Cardiac septum (tissue), 1 donor: ENCODE measurements at places on chromosomes 1 and 21. TPM values are rescaled to one million over a fixed set of nuclear protein-coding genes. Genes with fewer than 3 reads are reported as not detected.

DNA sequence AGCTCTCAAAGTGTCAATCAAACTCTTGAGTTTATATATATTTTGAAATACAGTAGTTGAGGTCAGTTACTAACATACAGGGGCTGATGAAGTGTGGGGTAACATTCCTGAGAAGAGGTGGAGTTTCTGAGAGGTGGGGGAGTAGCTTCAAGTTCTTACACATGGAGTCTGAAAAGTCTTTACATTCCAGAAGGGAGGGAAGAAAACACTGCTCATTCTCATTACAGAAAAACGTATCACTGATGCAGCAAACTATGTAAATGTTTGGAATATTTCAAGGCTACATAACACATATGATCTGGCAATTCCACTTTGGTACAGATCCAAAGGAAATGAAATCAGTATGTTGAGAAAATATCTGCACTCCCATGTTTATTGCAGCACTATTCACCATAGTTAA is 1065.8 kb upstream of the B3GALT2 start:
- DNase-seq = no peak

- no peak for DNase-seq
These were observed 23.9 kb downstream of the RAB3B start for GRCh38 chr1:51966559-51966958.

GRCh38 chr1:74586253-74586897 is 74.0 kb upstream of the LRRC53 start:
- no peak for DNase-seq

DNA sequence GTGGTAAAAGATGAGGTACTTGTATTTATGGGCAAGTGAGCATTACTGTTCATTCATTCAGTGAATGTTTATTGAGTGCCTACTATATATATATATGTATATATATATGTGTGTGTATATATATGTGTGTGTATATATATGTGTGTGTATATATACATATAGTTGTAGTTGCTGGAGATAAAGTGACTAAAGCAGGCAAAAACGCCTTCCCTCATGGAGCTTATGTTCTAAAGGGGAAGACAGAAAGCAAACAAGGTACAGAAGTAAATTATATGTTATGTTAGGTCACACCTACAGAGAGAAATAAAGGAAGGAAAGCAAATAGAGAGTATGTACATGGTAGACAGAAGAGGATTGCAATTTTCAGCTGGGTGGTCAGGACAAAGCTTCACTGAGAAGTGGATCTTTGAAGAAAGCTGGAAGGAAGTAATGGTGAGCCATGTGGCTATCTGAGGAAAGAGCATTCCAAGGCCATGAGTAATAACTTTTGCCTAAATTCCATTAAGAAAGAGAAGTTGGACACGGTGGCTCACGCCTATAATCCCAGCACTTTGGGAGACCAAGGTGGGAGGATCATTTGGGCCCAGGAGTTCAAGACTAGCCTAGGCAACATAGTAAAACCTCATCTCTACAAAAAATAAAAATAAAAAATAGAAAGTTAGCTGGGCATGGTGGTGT is 33.5 kb upstream of the KLF17 start:
- no peak for DNase-seq

DNA sequence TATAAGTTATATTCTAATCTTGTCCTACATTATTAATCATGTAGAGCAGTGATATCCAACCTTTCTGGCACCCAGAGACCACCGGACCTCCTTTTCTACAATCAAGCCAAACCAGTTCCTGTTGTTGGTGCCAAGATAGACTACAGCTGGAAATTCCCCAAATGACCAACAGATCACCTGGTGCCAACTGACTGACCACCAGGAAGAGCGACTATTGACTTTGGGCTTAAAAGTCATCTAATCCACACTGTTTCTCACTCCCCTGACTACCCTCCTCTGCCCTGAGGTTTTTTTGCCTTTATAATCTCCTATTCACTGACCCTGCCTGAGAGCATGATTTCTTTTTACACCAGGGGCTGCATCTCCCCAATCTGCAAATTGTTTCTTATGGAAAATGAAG is 425.2 kb downstream of the TTLL7 start:
- DNase-seq = no peak

The GPR25 gene
- not detected for total RNA-seq

The GPR37L1 gene
- total RNA-seq = not detected

The C8A gene
- total RNA-seq = not detected

The POGK gene
- 18.5 TPM for total RNA-seq

The FAM151A gene
- total RNA-seq = 0.22 TPM

The IL12RB2 gene
- total RNA-seq = 0.22 TPM

The KRTAP21-2 gene
- total RNA-seq = not detected
